ENCODE measurements at places on chromosomes 11 and 22.

- DNase-seq = no peak
These were observed 35.5 kb upstream of the GAB4 start for GRCh38 chr22:17043521-17043920.

- no peak for DNase-seq
These were observed 3.3 kb upstream of the CHRDL2 start for GRCh38 chr11:74734559-74734925.

- DNase-seq = no peak
These were observed 45.7 kb downstream of the RPUSD4 start for GRCh38 chr11:126165757-126166156.

DNA sequence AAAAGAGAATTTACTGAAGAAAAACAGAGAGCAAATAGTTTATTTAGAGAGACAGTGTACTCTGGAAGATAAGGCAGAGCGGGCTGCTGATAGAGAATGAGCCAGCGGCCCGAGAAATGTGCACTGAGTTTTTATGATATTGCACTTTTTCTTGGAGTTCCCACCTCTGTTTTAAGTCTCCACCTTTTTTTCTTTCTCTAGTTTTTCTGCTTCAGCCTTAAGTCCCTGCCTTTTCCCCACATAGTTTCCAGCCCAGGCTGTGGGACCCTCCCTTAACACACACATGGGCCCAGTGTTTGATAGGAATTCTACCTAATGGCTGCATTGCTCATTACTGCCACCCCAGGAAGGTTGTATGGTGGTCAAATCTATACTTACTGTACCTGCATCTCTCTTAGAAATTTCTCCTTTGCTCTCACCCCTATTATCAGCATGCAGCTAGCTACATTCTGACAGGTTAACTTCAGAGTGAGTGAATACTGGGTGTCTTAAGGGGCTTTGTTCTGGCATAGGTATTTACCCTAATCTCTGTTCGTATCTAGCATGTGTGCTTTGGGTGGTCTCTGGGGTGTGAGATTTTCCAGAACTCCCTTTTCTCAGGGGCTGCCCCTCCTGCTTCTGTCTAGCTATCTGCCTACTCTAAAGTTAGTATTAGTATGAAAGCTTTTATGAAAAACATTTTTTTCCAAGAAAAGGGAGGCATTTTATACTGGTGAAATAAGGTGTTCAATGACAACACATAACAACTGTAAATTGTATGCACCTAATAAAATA is 127.3 kb upstream of the TOP3B start:
- DNase-seq = no peak

- DNase-seq = no peak
These were observed 161.1 kb downstream of the BBOX1 start for GRCh38 chr11:27201454-27202302.

- no peak for DNase-seq
These were observed 51.1 kb downstream of the CLMP start for GRCh38 chr11:123143921-123144320.

- no peak for DNase-seq
These were observed 940.9 kb downstream of the BRD1 start for GRCh38 chr22:48886604-48887393.

- DNase-seq = no peak
These were observed 140.3 kb downstream of the RRAS2 start for GRCh38 chr11:14218728-14219127.

DNA sequence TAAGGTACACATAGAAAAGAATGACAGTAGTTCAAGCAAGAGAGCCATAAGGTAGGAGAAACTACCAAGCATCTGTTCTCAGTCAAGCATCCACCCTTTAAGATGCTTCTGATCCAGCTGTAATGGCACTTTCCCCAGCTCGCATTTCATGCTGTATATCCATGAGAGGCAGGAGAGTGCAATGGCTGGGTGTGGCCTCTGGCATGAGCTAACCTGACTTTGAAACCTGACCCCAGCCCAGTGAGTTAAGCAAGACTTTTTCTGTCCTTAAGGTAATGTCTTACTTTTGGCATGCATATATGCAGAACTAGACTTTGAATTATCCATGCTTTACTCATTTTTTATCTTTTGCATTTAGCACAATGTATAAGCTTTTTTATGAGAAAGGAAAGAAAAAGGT is 79.8 kb upstream of the CNTN5 start:
- DNase-seq = no peak

DNA sequence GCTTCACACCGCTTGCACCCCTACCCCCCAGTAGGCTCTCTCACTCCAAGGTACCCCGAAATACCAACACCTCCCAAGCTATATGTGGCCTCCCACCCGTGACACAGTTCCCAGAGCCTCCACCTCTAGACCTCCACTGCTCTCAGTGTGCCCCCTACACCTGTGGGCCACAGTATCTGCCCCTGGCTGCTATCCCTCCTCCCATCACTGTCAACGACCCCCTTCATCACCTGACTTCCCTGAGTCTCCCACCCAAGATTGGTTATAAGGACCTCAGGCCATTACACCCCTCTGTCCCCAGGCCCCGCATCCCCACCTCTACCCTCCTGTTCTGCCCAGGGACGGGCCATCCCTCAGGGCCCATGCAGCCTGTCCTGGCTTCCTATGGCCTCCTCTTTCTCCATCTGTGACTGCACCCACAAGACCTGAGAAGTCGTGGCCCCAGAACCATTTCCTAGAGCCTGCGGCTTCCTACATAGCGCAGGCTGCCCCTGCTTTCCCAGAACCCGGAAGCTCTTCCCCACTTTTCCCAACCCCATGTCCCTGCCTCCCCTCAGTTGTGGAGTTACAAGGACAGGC is 734 bp downstream of the ACR start:
- DNase-seq = no peak

GRCh38 chr11:128290106-128290840 is 297.1 kb downstream of the ETS1 start:
- peak; percentile 90 for DNase-seq

DNA sequence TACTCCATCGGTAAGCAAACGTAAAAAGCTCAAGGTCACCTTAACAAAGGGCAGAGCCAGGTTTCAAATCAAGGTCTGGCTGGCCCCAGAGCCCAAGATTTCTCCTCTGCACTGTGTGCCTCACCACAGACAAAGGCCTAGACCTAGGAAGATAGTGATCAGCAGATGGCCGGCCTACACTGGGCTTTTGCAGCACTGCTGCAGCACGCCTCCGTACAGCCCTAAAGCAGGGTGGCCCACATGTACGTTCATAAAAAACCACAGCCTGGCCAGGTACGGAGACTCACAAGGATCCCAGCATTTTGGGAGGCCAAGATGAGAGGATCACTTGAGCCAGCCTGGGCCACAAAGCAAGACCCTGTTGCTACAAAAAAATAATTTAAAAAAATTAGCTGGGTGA is 106.3 kb upstream of the PITPNB start:
- DNase-seq = no peak

DNA sequence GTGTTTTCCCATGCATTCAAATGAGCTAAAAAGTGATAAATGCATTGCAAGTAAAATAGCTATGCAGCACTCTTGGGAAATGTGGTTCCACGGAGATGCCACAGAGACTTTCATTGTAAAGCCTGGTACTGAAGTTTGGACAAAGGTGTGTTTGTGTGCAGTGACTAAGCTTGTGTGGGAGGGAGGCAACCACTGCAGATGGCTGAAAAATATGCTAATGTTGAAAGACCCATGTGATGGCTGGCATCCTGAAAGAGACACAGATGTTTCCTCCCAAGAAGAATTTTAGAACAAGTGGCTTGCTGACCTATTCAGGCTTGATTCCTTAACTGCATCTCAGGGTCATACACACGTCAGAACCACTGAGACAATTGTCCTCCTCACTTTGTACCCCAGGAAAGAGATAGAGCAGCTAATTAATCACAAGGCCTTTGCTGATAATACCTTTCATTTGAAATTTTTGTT is 73.8 kb downstream of the FAM76B start:
- no peak for DNase-seq

DNA sequence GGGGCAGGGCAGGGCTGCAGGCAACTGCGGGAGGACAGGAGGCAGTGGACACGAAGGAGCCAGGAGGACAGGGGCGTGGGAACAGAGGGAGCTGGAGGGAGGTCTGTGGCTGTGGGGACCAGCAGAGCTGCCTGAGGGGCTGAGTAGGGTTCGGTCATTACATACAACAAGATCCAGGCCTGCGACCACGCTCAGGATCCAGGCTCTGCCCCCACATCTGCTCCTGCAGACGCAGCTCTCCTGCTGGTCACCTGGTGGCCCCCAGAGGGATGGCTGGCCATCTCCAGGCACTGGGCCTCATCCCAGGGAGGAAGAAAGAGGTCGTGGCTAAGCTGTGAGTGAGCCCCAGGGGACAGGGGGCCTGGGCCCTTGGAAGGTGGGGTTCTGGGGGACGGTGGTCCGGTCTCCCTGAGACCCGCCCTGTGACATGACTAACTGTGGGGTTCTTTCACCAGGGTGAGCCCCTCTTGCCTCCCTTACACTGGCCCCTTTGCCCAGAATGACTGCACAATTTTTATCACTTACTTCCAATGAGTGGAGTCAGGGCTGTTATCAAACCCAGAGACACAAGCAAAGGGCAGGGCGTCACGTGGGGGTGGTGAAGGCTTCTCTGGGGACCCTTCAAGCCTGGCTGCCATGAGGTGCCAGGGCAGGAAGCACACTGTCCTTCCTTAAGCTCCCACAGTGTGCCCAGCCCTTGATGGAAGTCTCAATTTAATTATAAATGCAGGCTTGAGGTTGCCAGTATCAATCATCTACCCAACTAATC is 6.7 kb upstream of the APOBEC3A start:
- no peak for DNase-seq

Data from T-helper 2 cell (primary cell).